ENCODE measurements at places on chromosomes 6 and 20.

GRCh38 chr20:58841539-58842264 is 9.0 kb downstream of the GNAS-AS1 start:
- DNase-seq, result no peak

DNA sequence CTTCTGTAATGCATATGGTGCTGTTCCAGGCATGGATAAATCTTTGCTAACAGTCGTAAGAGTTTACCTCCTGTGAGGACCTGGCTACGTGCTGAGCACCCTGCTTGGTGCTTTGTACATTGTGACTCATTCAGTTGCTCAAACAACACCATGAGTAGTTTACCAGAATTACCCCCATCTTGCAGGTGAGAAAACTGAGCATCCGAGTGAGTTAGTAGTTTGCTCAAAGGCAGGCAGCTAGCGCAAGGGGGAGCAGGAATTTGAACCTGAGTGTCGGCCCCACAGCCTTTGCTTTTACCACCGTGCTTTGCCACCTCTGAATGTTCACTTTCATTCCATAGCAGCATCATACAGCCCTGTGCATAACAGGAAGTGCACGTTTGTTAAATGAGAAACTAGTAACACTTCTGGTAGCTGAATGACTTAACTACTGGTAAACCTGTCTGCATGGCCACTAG is 121.9 kb downstream of the MTHFD1L start:
- peak; percentile 72 for DNase-seq

- DNase-seq, result peak; percentile 61
Measured at GRCh38 chr20:38450412-38450975, 15.4 kb upstream of the SNHG17 start.

DNA sequence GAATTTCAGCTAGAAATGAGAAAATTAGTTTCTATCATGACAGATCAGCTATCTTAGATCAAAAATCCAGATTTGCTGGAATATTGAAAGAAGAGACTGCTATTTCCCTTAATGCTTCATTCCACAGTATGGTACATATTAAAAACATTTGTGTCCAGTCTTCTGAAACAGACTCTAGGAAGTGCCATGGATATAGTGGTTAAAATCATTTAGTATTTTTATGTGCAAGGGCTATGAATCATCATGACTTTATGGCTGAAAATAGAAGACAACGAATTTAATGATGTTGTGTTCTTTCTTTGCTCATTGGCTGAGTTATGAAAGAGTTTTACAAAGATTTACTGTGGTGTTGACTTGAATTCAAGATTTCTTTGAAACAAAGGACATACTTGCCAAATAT is 146.6 kb downstream of the ANKRD60 start:
- DNase-seq, result no peak

DNA sequence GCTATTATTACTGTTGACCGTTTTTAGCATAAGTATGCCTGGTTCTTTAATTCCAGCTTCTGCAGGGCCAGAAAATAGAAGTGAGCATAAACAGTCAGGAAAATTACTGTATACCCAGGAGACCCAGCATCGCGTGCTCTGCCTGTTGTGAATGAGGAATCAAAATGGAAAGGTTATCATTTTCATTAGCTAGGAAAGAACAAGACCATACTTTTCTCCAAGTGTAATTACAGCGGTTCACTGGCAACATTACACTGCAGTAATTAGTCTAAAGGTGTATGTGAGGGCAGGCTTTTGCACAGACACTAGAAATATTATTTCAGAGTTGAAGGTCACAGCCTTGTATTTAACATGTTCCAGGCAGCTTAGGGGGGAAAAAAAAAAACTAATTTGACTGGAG is 403.8 kb upstream of the SOX4 start:
- no peak for DNase-seq

- no peak for DNase-seq
Measured at GRCh38 chr6:123986938-123987337, 183.3 kb downstream of the NKAIN2 start.

GRCh38 chr6:130928158-130928912 is 101.1 kb downstream of the SMLR1 start:
- no peak for DNase-seq

- DNase-seq, result no peak
Measured at GRCh38 chr6:125773387-125774341, 17.1 kb upstream of the NCOA7 start.

GRCh38 chr6:106160189-106160588 is 74.1 kb downstream of the PRDM1 start:
- DNase-seq, result no peak

- no peak for DNase-seq
Measured at GRCh38 chr6:139014945-139015344, 13.6 kb upstream of the ABRACL start.

- no peak for DNase-seq
Measured at GRCh38 chr6:25004357-25004756, 68.6 kb upstream of the RIPOR2 start.

DNA sequence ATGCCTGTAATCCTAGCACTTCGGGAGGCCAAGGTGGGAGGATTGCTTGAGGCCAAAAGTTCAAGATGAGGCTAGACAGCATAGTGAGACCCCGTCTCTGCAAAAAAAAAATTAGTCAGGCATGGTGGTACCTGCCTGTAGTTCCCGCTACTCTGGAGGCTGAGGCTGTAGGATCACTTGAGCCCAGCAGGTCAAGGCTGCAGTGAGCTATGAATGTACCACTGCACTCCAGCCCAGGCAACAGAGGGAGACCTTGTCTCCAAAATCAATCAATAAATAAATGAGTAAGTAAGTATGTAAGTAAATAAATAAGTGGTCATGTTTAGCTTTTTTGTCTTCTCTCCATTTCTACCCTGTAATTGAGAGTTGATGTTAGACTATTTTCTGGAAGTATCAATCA is 336.8 kb downstream of the FARS2 start:
- DNase-seq, result no peak

GRCh38 chr6:44025226-44025625 is 102.0 kb downstream of the MRPL14 start:
- peak; percentile 19 for DNase-seq

GRCh38 chr6:145044641-145045246 is 690.6 kb downstream of the EPM2A start:
- DNase-seq, result no peak

DNA sequence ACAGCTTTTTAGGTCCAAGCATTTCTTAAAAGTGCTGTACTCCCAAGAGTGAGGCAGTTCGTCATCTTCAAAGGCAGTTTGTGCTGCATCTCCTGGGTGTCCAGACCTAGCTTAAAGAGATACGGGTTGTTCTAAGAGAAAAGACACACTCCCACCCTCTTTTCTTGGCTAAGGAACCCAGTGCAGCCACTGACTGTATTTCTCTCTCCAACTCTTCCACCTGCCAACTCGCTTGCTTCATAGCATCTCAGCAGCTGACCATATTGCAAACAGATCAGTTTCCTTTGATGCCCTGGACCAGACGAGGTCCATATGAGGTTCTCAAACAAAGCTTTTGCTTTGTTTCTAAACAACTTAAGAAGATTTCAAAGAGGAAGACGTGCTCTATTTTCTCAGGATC is 101.1 kb downstream of the ISM1 start:
- no peak for DNase-seq

- DNase-seq, result no peak
Measured at GRCh38 chr6:164744301-164744700, 565.1 kb downstream of the C6orf118 start.

DNA sequence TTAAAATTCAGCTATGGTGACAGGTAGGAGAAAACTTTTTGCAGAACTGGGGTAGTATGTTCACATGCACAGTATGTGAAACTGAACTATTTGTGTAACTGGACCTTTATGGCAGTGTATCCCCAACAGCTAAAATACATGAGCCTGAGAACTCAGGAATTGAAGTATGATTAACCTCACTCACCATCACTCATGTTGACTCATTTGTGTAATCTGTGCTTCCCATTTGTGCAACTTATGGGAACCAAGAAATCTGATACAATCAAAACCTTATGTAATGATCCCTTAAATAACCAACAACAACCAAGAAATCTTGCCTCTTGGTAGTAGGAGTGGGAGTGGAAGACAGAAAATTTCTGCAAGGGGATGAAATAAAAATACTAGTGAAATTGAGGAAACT is 674.9 kb downstream of the HDGFL1 start:
- no peak for DNase-seq

DNA sequence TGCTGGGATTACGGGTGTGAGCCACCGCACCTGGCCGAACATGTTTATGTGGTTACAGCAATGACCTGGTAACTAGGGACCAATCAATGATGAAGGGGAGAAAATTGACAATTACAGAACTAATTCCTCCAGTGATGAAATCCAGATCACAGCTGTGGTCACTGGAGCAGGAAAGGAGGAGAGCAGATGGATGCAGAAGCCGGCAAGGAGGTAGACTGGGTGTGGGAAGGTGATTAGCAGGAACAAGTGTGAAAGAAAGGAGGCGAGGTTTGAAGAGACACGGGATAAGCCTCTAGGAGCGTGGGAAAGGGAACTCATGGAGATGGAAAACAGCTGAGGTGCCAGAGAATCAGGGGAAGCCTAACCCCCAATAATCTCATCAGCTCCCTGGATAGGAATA is 17.2 kb upstream of the SPAG4 start:
- no peak for DNase-seq

GRCh38 chr6:151436802-151437201 is 15.1 kb downstream of the RMND1 start:
- no peak for DNase-seq

GRCh38 chr20:63706027-63706695 is 1.6 kb downstream of the ARFRP1 start:
- DNase-seq, result peak; percentile 61

DNA sequence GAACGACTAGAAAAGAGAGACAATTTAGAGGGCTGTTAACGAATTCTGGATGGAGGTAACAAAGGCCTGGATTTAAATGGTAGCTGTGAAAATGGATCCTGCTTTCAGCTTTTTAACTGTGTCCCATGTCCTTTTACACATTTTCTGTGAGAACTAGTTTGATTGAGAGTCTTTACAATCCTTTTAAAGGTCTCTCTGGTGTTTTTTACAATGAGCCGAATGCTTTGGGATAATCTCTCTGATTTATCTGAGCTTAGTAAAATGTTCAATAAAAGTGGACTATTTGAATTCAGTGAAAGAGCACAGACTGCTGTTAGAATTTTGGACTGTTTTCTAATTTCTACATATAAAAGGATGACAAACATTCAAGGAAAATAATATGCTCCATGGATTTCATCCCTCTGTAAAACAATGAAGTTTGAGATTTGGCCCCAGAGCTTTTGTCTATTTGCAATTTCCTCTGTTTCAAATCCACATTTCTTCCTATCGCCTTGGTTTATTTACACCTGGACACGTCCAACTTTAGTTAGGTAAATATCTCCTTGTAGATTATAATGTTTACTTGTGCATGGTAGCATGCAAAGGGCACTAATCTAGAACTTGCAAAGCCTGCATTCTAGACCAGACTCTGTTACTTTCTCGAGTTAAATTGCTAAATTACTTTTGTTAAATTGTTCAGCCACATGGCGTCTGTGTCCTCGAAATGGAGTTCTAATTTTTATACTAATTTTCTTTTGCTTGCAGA is 871.0 kb upstream of the CITED2 start:
- no peak for DNase-seq

DNA sequence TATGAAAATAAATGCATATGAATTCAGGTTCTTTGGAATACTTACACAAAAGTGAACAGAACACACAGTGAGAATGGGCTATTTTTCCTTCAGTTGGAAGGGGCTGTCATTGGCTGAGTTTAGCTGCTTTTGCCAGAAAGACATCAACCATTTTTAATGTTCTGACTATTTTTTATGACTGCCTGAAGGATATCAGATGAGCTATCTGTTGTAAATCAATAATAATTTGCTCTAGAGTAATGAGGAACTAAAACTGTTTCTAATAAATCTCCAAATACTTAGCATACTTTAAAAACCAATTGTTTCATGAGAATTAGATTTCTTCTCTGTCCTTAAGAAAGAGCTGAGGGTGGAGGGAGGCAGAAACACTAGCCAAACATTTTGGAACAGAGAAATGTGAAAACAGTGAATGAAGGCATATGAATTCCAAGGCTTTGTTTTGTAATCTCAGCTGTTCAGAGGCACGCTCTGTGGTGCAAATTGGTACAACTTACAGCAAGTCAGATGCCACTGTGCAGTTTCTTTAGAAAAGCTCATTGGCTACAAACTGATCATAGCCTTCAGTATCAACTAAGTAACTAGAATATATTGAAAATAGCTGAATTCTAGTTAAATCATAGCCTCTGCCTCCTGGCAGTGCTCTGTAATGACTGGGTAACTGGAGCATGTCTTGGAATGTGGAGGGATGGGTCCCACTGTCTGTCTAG is 228.9 kb upstream of the JAG1 start:
- DNase-seq, result no peak

GRCh38 chr6:73969971-73970970 is 274.3 kb downstream of the CD109 start:
- DNase-seq, result no peak

Measured in activated effector memory CD4-positive, alpha-beta T cell treated with anti-CD3 and anti-CD28 coated beads, Interleukin-2, amount 50 U/mL, for 16 hours (primary cell).